Renal pelvis (tissue), 12 donors: ENCODE measurements at places on chromosomes 4 and X.

GRCh38 chrX:150158554-150159332 is 204.4 kb upstream of the MAMLD1 start:
- no peak for DNase-seq

- DNase-seq, result no peak
These were observed 30.2 kb upstream of the CYP4V2 start for GRCh38 chr4:186161138-186161537.

- no peak for DNase-seq
These were observed 86.2 kb upstream of the PCDH10 start for GRCh38 chr4:133062851-133063250.

GRCh38 chrX:125398959-125399440 is 79.3 kb downstream of the TEX13C start:
- no peak for DNase-seq

- DNase-seq, result no peak
These were observed 15.3 kb downstream of the SLC34A2 start for GRCh38 chr4:25670991-25671390.
